ENCODE measurements at places on chromosomes 11 and 22. TPM values are rescaled to one million over a fixed set of nuclear protein-coding genes. Genes with fewer than 3 reads are reported as not detected.

CHRNA10 gene
- 3.0 TPM for total RNA-seq

SLC15A3 gene
- total RNA-seq = 2.2 TPM

GGTLC3 gene
- total RNA-seq = not detected

C11orf68 gene
- total RNA-seq = 28.5 TPM

VPREB1 gene
- total RNA-seq = not detected
